Esophagus squamous epithelium (tissue), 5 donors: ENCODE measurements at places on chromosomes 5 and 9.
A peak's percentile ranks its signal among the peaks of the same experiment; 100 is the strongest.

- no peaks in the 10 kb centered on the region for H3K27me3 ChIP-seq
- H3K4me3 ChIP-seq: no peak overlapping the region
- no peaks in the 10 kb centered on the region for H3K36me3 ChIP-seq
- no peak for DNase-seq
Observed at GRCh38 chr9:106889061-106889590, 26.2 kb downstream of the ZNF462 start.

GRCh38 chr9:106733828-106734380, 129.1 kb upstream of the ZNF462 start:
- no peak overlapping the region for H3K4me3 ChIP-seq
- peaks cover 6% of the 10 kb centered on the region for H3K4me1 ChIP-seq
- DNase-seq: no peak
- no peaks in the 10 kb centered on the region for H3K36me3 ChIP-seq
- no peaks in the 10 kb centered on the region for H3K27me3 ChIP-seq

DNA sequence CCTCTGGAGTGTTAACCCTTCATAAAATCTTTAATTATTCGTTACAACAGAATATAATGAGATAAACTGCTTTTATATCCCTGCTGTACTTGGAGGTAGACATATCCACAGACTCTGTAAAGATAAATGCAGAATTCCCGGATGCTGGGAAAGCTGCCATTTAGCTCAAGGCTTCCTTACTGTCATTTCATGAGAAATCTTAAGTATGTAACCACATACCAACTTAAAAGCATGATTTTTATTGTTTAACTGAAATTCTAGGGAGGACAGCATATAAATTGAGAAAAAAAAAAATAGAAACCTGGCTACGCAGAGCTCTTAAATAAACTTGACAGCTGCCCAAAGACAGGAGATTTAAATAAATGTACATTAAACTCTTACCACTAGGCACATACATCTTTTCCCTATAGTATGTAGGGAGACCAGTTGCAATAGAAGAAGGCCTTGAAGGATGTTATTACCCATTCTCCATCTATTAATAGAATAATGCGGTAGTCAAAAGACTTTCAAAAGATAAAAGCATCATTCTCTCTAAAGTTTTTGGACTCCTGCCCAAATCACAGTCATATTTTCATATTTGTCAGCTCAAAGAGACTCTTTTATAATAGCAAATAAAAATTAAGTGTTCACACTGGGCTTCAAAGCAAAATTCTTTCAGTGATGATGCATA, 373.8 kb downstream of the NDUFS4 start:
- H3K27me3 ChIP-seq: no peaks in the 10 kb centered on the region
- no peak overlapping the region for H3K27ac ChIP-seq
- peaks cover 9% of the 10 kb centered on the region for H3K36me3 ChIP-seq
- no peak overlapping the region for H3K4me3 ChIP-seq
- H3K4me1 ChIP-seq: no peaks in the 10 kb centered on the region
- no peak for DNase-seq

DNA sequence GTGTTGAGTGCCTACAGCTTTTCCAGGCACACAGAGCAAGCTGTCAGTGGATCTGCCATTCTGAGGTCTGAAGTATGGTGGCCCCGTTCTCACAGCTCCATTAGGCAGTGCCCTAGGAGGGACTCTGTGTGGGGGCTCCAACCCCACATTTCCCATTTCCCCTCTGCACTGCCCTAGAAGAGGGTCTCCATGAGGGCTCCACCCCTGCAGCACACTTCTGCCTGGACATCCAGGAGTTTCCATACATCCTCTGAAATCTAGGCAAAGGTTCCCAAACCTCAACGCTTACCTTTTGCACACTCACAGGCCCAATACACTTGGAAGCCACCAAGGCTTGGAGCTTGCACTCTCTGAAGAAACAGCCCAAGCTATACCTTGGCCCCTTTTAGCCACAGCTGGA, 131.3 kb downstream of the DEPDC1B start:
- no peaks in the 10 kb centered on the region for H3K4me1 ChIP-seq
- DNase-seq: no peak
- H3K4me3 ChIP-seq: no peak overlapping the region
- H3K27me3 ChIP-seq: no peaks in the 10 kb centered on the region
- H3K36me3 ChIP-seq: no peaks in the 10 kb centered on the region

- H3K4me1 ChIP-seq: no peaks in the 10 kb centered on the region
- H3K27ac ChIP-seq: no peak overlapping the region
- no peak overlapping the region for H3K4me3 ChIP-seq
- no peaks in the 10 kb centered on the region for H3K27me3 ChIP-seq
Observed at GRCh38 chr5:106423109-106423897, 1247.4 kb downstream of the EFNA5 start.

DNA sequence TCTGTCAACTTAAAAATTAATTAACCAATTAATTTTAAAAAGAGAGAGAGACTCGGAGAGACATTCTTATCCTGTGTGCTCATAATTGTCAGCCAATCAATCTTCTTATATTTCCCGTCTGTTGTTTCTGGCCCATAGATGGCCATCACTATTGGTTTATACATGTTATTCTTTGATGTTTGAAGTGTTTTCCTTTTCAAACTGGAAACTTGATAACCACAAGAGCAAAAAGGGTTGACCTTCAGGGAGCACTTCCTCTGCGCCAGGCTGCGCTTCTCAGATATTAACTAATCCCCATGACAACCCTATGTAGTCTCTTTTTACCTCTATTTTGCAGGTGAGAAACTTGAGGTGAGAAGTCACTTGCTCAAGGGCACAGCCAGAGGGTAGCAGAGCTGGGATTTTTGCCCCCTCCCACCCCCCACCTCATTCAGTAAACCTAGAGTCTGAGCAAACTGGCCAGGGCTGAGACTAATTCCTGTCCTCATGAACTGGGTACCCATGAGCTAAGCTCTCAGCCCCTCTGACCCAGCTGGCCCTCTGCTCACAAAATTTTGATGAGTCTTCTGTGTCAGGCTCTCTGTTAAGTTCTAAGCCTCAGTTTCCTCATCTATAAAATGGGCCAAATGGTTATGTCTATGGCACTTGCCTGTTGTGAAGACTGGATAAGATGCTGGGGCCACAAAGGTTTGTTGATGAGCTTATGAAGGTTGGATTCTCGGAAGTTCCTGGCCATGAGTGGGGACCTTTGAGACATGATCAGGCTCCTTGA, 86.0 kb upstream of the SH3PXD2B start:
- H3K4me1 ChIP-seq: no peaks in the 10 kb centered on the region
- no peaks in the 10 kb centered on the region for H3K27me3 ChIP-seq
- no peak overlapping the region for H3K4me3 ChIP-seq
- no peak for DNase-seq
- H3K36me3 ChIP-seq: no peaks in the 10 kb centered on the region

DNA sequence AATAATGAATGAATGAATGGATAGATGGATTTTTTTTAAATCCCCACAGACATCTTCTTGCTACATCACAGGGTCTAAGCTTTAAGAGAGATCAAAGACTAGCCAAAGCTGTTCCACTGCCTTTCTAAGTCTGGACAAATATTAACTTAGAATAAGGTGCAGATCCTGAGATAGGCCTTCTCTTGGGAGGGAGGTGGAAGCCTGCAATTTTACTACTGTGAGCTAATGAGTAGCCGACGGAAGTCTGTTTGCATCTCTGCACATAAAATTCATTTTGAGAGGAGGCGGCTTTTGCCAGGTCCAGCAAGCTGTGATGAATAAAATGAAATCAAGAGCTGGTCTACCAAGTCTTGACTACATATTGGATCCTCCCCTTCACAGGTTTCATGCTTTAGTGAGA, 484.9 kb downstream of the TMEM38B start:
- no peaks in the 10 kb centered on the region for H3K36me3 ChIP-seq
- H3K4me3 ChIP-seq: no peak overlapping the region
- DNase-seq: no peak
- no peak overlapping the region for H3K27ac ChIP-seq
- no peaks in the 10 kb centered on the region for H3K4me1 ChIP-seq
- no peaks in the 10 kb centered on the region for H3K27me3 ChIP-seq

GRCh38 chr5:80161165-80161564, 94.7 kb downstream of the SERINC5 start:
- H3K36me3 ChIP-seq: no peaks in the 10 kb centered on the region
- H3K4me3 ChIP-seq: no peak overlapping the region
- no peak for DNase-seq
- H3K4me1 ChIP-seq: no peaks in the 10 kb centered on the region
- no peak overlapping the region for H3K27ac ChIP-seq

- no peak overlapping the region for H3K27ac ChIP-seq
- H3K4me3 ChIP-seq: no peak overlapping the region
- no peak for DNase-seq
- no peaks in the 10 kb centered on the region for H3K4me1 ChIP-seq
Observed at GRCh38 chr5:146699664-146700418, 178.7 kb downstream of the PPP2R2B start.

- peaks cover 9% of the 10 kb centered on the region for H3K4me1 ChIP-seq
- H3K27ac ChIP-seq: peak overlapping the region; percentile 34
- no peaks in the 10 kb centered on the region for H3K36me3 ChIP-seq
- H3K4me3 ChIP-seq: no peak overlapping the region
- no peaks in the 10 kb centered on the region for H3K27me3 ChIP-seq
Observed at GRCh38 chr5:172597755-172598155, 43.3 kb upstream of the NEURL1B start.

DNA sequence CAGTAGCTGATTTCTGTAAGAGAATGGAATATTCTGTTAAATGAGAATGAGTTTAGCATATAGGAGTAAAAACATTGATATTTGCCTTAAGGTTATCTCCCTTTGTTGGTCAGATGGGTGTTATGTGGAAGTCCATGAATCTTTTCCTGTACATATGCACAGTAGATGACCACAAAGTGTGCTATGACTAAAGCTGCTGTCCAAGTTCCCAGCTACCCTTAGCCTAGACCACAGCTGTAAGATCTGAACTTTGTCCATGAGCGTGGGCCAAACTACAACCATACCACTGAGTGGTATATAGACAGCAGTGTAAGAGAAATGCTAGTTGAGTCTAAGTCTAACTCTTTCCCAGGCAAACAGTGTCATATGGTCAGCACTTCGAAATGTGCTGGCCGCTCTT, 48.8 kb downstream of the CD180 start:
- no peak for DNase-seq
- no peak overlapping the region for H3K27ac ChIP-seq
- H3K36me3 ChIP-seq: peaks cover 29% of the 10 kb centered on the region
- H3K27me3 ChIP-seq: no peaks in the 10 kb centered on the region
- H3K4me1 ChIP-seq: no peaks in the 10 kb centered on the region

GRCh38 chr5:73654171-73654811, 28.3 kb downstream of the ARHGEF28 start:
- H3K4me3 ChIP-seq: no peak overlapping the region
- H3K27ac ChIP-seq: peak overlapping the region; percentile 81
- H3K36me3 ChIP-seq: no peaks in the 10 kb centered on the region
- no peaks in the 10 kb centered on the region for H3K27me3 ChIP-seq

DNA sequence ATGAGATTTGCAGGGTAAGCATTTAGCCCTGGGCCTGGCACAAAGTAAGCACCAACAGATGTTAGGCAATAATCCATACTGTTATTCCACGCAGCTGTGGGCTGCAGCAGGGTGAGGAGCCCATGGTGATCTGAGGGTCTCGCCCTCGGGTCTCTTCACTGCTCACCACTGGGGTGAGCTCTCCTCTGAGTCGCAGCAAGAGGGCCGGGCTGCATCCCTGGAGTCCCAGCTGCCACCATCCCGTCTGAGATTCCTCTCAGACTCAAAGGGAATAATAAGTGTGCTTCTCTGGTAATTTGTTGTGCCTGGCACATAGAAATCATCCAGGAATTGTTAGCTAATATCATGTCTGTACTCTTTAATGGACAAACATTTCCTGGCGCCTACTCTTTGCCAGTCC, 6.9 kb downstream of the NKX2-5 start:
- H3K27ac ChIP-seq: no peak overlapping the region
- no peak for DNase-seq
- H3K36me3 ChIP-seq: no peaks in the 10 kb centered on the region
- peaks cover 14% of the 10 kb centered on the region for H3K27me3 ChIP-seq

DNA sequence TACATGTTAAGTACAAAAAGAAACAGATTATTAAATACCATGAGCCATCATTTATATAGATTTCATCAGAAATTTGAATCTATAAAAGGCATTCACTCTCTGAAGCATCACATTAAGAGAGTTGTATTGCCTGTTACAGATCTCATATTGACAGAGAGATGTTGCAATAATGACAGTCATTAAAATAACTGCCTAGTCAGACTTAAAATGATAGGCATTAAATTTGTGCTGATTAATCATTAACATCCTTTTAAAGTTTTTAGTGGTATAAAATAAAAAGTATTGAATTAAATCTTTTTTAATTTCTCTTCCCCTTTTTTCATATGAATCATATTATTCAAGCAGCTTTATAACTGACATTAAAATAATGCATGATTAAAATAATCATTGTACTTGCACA, 404.9 kb upstream of the FAM174A start:
- no peak for DNase-seq
- H3K4me3 ChIP-seq: no peak overlapping the region
- H3K27ac ChIP-seq: no peak overlapping the region
- no peaks in the 10 kb centered on the region for H3K4me1 ChIP-seq
- H3K27me3 ChIP-seq: no peaks in the 10 kb centered on the region
- no peaks in the 10 kb centered on the region for H3K36me3 ChIP-seq

GRCh38 chr5:90561766-90562165, 3.2 kb downstream of the ADGRV1 start:
- H3K27me3 ChIP-seq: peaks cover 3% of the 10 kb centered on the region
- no peak overlapping the region for H3K27ac ChIP-seq
- H3K4me1 ChIP-seq: peaks cover 7% of the 10 kb centered on the region

DNA sequence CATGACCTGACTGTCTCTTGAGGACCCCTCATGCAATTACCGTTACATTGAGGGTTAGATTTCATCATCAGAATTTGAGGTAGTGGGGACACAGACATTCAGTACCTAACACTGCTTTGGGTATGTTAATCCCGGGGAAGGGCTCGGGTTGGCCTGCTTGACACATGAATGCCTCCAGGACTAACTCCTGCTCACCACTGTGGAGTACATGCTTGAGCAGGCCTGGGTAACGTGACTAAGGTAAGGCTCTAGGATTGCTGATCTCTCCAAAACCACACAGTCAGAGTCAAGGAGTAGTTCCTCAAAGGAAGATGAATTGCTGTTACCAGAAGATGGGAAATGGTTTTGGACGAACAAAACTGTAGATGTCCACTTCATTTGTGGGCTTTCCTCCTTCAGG, 376.3 kb upstream of the ZNF462 start:
- no peak overlapping the region for H3K27ac ChIP-seq
- H3K4me1 ChIP-seq: peaks cover 5% of the 10 kb centered on the region
- H3K36me3 ChIP-seq: no peaks in the 10 kb centered on the region
- no peak for DNase-seq
- H3K4me3 ChIP-seq: no peak overlapping the region
- H3K27me3 ChIP-seq: no peaks in the 10 kb centered on the region

- H3K4me1 ChIP-seq: no peaks in the 10 kb centered on the region
- H3K36me3 ChIP-seq: no peaks in the 10 kb centered on the region
- no peak overlapping the region for H3K27ac ChIP-seq
- H3K4me3 ChIP-seq: no peak overlapping the region
Observed at GRCh38 chr9:94772639-94773303, 46.3 kb downstream of the AOPEP start.

DNA sequence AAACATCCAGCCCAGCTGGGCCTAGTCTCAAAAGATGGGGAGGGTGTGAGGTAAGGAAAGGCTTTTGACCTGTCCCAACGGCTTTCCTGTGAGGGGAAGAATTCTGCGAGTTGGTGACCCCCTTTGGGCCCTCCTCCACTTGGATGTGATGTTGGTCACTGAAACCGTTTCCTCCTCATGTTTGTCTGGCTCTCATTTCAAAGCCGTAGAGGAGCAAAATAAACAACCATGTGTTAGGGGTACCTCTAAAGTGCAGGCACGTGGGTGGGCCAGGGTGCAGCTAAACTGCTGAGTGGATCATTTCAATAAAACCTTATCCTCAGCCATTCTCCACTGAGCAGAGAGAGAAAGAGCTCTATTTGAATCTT, 84.3 kb upstream of the MELK start:
- no peak for DNase-seq
- H3K36me3 ChIP-seq: no peaks in the 10 kb centered on the region
- peak overlapping the region; percentile 94 for H3K27ac ChIP-seq
- H3K4me1 ChIP-seq: peaks cover 15% of the 10 kb centered on the region
- peak overlapping the region; percentile 96 for H3K4me3 ChIP-seq
